Lower leg skin (tissue), 4 donors: ENCODE measurements at places on chromosomes 5 and 9.

- DNase-seq = no peak
Measured at GRCh38 chr9:133253268-133253667, 21.7 kb downstream of the ABO start.

DNA sequence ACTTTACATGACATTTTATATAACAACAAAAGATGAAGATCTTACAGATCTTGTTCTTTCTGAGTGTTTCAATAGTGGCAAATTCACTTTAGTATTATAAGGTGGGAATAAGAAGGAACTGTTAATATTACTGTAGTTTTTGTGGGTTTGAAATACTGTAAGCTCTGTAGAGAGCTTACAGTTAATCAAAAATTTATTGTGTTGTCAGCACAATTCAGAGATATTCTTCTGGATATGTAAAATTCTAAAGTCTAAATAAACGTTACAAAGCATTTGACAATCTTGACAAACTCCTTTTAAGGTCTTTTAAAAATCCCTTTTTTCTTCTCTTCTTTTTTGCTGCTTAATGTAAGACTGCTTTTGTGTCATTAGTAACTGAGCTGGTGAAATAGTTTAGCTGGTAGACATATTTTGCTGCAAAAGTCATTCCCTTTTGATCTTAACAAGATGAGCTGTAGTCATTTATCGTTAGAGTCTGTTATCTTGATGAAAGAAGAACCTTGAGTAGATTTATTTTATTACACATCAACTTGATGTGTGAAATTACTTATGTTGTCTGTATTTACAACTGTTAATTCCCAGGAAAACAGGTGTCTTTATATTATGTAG, 186.0 kb downstream of the WDR70 start:
- no peak for DNase-seq

- no peak for DNase-seq
Measured at GRCh38 chr5:15522187-15522520, 22.2 kb downstream of the FBXL7 start.

DNA sequence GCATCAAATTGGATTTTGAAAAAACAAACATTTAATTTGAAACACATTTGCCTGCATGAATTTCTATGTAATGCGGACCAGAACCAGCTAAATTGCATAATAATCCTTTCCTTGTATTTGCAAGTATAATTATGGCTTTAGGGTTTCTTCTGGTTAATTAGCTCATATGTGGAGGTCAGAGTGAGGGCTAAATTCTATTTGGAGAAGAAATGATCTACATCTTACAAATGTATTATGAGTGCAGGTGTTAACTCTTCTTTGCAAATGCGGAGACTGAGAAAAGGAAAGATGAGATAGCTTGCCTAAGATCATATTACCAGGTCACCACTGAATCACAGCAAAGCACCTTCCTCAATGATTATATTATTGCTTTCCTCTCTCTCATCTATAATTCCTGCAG, 194.7 kb downstream of the CDH9 start:
- no peak for DNase-seq

- no peak for DNase-seq
Measured at GRCh38 chr9:2157277-2158110, 142.3 kb downstream of the SMARCA2 start.

- no peak for DNase-seq
Measured at GRCh38 chr5:97478483-97478882, 295.4 kb upstream of the RIOK2 start.

DNA sequence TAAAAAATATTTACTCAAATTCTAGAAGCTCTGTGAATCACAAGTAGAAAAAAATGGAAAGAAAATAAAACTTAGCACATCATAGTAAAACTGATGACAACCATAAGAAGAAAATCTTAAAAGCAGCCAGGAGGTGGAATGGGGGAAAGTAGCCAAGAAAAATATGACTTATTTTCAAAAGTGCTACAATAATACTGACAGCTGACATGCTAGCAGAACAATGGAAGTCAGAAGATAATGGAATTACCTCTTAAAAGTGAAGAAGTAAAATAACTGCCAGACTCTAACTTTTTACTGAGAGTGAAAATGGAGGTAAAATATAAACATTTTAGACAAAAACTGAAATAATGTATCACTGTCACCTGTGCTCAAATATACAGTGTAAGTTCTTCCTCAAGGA, 532.2 kb upstream of the SGCD start:
- DNase-seq = no peak

- no peak for DNase-seq
Measured at GRCh38 chr5:150068472-150068871, 17.9 kb downstream of the CSF1R start.

DNA sequence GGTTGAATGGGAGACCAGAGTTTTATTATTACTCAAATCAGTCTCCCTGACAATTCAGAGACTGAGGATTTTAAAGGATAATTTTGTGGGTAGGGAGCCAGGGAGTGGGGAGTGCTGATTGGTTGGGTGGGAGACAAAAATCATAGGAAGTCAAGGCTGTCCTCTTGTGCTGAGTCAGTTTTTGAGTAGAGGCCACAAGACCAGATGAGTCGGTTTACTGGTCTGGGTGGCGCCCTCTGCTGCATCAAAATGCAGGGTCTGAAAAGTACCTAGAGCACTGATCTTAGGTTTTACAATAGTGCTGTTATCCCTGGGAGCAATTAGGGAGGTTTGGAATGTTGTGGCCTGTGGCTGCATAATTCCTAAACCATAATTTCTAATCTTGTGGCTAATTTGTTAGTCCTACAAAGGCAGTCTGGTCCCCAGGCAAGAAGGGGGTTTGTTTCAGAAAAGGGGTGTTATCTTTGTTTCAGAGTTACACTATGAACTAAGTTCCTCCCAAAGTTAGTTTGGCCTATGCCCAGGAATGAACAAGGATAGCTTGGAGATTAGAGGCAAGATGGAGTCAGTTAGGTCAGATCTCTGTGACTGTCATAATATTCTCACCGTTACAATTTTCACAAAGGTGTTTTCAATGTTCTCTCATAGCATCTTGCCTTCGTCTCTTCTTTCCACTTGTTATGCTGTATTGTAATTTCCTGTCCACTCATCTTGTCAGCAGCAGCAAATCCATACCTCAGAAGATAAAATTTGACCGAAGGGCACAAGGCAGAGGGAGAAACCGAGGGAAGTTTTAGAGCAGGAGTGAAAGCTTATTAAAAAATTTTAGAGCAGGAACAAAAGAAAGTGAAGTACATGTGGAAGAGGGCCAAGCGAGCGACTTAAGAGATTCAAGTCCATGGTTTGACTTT, 59.2 kb upstream of the CLINT1 start:
- peak; percentile 68 for DNase-seq

DNA sequence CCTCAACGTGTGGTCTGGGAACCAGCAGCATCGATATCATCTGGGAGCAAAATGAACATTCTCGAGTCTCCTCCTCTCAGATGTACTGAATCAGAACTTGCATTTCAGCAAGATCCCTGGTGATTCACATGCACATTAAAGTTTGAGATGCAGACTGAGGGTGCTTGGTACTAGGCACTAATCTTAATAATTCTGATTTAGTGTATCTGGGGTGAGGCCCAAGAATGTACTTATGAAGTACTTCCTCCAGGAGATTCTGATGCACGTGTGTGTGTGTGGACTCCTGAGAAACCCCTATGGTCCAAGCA, 56.2 kb upstream of the EQTN start:
- DNase-seq = no peak

- no peak for DNase-seq
Measured at GRCh38 chr9:2787065-2787464, 56.8 kb downstream of the PUM3 start.

GRCh38 chr9:23926368-23926767, 100.3 kb upstream of the ELAVL2 start:
- no peak for DNase-seq

DNA sequence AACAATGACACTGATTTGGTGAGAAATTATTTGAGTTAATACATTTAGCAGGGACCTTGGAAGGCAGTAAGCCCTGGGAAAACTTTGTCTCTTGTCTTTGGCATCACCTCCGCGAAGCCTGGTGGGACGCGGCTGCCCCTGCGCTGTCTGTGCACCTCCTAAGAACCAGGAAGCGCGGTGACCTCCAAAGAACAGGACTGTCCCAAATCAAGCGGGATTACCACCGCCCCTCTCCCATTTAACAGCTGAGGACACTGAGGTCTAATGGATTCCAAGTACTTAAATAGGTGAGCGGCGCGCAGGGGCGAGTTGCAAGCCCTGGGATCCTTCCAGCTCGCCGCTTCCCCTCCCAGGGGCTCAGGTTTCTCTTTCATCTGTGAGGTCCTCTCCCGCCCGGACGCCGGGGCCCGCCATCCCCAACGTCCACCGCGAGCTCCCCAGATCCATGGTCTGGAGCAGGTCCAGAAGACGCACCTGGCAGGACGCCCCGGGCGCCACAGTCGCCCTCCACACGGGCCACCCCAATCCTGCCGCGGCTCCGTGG, 432 bp downstream of the STARD4 start:
- DNase-seq = no peak

- DNase-seq = no peak
Measured at GRCh38 chr5:149268928-149269557, 2.6 kb upstream of the AFAP1L1 start.

GRCh38 chr9:38008168-38009034, 60.6 kb downstream of the SHB start:
- no peak for DNase-seq

- DNase-seq = no peak
Measured at GRCh38 chr9:108671176-108671575, 184.6 kb downstream of the ACTL7B start.

GRCh38 chr5:88425124-88425523, 156.5 kb upstream of the TMEM161B start:
- DNase-seq = no peak
